ENCODE measurements at places on chromosomes 16 and 17.

- DNase-seq = no peak
These were observed 45.8 kb upstream of the ARHGAP17 start for GRCh38 chr16:25060920-25061319.

GRCh38 chr17:17846003-17846402 lies 9.2 kb upstream of the SREBF1 start:
- no peak for DNase-seq

- DNase-seq = no peak
These were observed 19.7 kb upstream of the RCVRN start for GRCh38 chr17:9924735-9925191.

GRCh38 chr17:77303620-77304019 lies 162.9 kb downstream of the SEC14L1 start:
- DNase-seq = no peak

GRCh38 chr17:36153895-36154610 lies 22.4 kb downstream of the TBC1D3B start:
- no peak for DNase-seq

- no peak for DNase-seq
These were observed 758 bp upstream of the UBALD2 start for GRCh38 chr17:76264425-76264754.

DNA sequence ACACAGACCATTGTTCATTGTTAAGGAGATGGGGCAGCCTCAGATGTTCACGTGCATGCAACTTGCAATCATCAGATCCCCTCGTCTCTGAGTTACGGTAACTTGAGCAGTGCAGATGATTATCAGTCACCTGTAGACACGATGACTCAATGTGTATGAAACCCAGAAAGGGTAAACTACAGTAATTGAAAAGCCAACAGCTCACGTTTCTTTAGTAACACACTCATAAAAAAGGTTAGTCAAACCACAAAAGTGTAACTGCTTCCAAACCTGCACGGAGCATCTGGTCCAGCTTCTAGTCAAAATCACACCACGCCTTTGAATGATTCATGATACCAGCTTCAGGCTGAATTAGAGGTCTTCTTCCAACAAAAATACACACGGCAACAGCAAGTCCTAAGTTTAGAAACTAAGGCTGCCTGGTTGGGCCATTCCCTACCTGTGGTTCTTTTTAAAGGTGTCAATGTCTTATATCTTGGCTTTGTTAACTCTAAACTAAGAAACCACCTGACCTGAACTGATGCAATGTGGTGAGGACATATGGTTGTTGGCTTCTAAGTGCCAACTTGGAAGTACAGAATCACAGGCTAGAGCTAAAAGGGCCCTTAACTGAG lies 32.3 kb downstream of the GRB7 start:
- no peak for DNase-seq

DNA sequence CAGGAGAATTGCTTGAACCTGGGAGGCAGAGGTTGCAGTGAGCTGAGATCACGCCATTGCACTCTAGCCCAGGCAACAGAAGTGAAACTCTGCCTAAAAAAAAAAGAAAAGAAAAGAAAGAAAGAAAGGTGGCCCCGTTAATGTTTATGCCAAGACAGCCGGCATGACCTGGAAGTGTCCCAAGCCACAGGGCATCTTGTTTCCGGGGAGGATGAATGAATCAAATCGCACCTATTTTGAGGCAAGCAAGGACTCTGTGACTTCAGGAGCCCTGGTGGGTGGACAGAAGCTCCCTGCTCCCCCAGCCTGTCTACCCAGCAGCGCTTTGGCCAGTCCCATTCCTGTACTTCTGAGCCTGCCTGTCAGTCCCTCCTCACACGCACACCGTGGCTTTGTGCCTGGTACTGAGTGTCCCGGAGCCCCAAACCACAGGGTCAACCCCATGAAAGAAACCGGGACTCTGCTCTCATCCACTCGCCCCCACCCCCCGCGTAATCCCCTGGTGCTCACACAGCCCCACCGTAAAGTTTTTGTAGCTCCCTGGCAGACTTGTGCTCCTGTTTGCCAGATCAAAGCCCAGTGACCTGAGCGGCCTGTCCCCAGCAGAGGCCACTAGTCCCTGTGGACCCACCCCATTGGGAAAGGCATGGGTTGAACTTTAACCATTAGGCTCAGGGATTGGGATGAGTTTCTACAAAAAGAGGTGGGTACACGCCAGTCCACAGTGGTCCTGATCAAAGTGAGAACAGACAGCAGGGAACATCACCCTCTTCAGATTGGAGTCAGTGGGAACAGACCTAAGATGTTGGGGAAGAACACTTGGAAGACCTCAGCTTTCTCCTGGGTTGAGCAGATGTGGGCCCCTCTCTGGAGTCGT lies 19.3 kb downstream of the CD2BP2 start:
- DNase-seq = no peak

GRCh38 chr17:81239714-81240555 lies 817 bp downstream of the NDUFAF8 start:
- DNase-seq = no peak

GRCh38 chr17:238964-239259 lies 57.5 kb upstream of the DOC2B start:
- no peak for DNase-seq

DNA sequence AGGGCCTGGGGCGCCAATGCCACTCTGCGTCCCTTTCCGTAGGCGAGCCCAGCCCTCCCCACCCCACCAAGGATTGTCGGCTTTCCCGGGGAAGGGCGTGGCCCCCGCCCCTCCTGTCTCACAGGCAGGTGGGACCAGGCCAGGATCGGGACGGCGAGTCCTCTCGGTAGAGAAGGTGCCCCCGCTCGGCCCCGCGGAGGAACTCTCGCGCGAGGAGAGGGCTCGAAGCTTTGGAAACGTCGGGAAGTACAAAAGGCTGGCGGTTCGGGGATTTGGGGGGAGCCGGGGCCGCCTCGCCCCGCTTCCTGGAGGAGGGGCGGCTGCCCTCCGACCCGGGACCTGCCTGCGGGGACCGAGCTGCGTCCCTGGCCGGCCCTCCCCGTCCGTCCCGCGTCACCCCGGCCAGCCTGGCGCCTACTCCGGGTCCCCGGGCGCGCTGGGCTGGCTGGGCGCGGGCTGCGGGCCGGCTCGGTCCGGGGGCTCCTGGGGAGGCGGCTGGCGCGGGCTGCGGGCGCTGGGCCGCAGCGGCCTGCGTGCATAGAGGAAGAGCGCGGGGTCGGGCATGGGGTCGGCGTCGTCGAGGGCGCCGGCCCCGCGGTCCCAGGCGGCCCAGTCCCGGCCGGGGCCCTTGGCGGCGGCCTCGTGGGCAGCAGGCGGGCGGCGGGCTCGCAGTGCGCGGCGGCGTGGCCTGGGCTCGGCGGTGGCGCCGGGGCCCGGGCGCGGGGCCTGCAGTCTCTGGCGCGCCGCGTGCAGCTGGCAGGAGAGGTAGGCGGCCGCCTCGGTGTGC lies 12.6 kb upstream of the CLUH start:
- no peak for DNase-seq

- no peak for DNase-seq
These were observed 3.0 kb upstream of the SLC6A4 start for GRCh38 chr17:30238387-30239088.

DNA sequence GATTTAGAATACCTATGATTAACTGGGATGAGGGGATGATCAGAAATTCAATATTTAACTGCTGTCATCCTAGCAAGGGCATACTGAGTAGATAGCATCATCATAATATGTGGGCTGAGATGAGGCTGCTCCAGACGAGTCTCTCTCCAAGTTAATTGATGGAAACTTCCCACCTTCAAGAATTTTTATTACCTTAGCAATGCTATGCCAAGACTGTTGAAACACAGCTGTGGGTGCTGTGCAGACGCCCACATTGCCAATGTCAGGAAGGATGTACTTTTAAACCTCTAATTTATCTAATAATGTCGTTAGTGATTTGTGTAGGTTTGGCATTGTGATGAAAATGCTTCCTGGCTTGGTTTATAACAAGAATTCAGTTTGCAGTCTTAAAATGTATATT lies 170.4 kb downstream of the TRIM37 start:
- DNase-seq = no peak

GRCh38 chr17:82957961-82958561 lies 118.2 kb upstream of the ZNF750 start:
- no peak for DNase-seq

- no peak for DNase-seq
These were observed 12.0 kb downstream of the ARHGEF15 start for GRCh38 chr17:8322061-8322460.

- DNase-seq = no peak
These were observed 667.4 kb upstream of the SALL1 start for GRCh38 chr16:51818342-51818944.

- DNase-seq = no peak
These were observed 10.8 kb upstream of the LPCAT2 start for GRCh38 chr16:55498101-55498500.

GRCh38 chr17:82178499-82179261 lies 34.0 kb downstream of the CCDC57 start:
- no peak for DNase-seq

DNA sequence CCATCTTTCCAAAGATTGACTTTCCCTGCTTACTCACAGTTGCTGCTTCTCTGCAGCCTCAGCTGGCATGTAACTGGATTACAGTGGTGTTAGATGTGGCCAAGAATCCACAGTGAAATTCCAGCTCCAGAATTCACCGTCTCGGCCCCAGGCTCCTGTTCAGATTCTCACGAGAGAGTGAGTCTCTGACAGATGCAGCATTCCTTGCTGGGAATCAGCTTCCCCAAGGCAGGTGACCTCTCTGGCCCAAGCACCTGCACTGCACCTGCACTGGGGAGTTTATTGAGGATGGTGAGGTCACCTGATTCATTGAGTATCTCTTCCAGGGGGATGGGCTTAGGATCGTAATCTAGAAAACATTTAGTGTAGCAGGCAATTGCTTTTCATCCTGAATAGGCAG lies 600.5 kb upstream of the RBFOX1 start:
- DNase-seq = no peak

GRCh38 chr17:33964344-33964979 lies 290.6 kb upstream of the CCL2 start:
- DNase-seq = no peak

DNA sequence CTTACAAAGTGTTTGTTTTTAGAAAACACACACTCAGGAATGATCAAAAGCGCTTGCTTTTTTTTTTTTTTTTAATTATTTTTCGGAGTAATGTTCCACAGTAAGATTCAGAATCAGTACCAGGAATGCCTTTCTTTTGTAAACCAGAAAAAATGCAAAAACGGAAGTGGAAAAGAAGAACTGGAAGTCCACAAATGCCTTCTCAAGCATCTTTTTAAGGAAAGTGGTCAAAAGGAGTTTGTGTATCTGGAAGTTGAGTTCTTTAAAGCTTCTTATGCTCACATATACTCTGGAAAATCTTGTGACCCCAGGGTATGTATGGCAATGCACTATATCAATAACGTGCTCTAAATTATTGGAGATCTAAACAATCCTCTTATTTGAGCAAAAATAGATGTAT lies 126.0 kb downstream of the ABCA8 start:
- no peak for DNase-seq

- no peak for DNase-seq
These were observed 28.8 kb downstream of the SYT17 start for GRCh38 chr16:19196871-19197270.

GRCh38 chr16:1772362-1772907 lies at the start of gene EME2:
TSS of gene EME2 (plus strand) at chr16:1772810. CDS start at chr16:1773228, 418 bp downstream.
- no peak for DNase-seq

GRCh38 chr16:15759070-15759469 lies 97.8 kb downstream of the MYH11 start:
- no peak for DNase-seq

DNA sequence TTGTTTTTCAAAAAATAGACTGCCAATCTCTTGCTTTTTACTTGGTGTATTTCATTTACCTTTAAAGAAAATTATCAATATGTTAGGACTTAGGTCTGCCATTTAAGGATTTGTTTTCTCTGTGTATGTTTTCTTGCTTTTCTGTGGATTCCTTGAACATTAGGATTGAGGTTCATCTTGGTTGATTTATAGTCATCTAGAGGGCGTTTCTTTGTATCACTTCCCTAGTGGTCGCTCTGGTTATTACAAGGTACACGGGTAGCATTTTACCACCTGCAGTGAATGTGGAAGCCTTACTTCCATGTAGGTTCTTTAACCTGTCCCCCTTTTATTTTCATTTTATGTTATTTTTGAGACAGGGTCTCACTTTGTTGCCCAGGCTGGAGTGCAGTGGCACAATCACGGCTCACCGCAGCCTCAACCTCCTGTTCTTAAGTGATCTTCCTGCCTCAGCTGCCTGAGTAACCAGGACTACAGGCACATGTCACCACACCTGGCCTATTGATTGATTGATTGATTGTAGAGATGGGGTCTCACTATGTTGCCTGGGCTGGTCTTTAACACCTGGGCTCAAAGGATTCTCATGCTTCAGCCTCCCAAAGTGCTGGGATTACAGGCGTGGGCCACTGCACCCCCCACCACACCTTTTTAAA lies 35.2 kb upstream of the CBX4 start:
- peak; percentile 4 for DNase-seq

GRCh38 chr17:41326173-41327145 lies 10.9 kb upstream of the KRTAP17-1 start:
- no peak for DNase-seq

DNA sequence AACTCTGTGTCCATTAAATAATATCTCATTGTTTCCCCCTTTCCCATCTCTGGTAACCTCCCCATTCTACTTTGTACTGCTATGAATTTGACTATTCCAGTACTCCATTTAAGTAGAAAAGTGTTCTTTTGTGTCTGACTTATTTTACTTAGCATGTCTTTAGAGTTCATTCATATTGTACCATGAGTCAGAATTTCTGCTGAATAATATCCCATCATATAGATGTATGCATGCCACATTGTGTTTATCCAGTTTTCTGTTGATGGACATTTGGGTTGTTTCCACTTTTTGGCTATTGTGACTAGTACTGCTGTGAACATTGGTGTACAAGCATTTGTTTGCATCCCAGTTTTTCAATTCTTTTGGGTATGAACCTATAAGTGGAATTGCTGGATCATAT lies 6.0 kb downstream of the PPM1D start:
- no peak for DNase-seq
